GM13976 (cell line): ENCODE measurements at places on chromosomes 4 and X.

DNA sequence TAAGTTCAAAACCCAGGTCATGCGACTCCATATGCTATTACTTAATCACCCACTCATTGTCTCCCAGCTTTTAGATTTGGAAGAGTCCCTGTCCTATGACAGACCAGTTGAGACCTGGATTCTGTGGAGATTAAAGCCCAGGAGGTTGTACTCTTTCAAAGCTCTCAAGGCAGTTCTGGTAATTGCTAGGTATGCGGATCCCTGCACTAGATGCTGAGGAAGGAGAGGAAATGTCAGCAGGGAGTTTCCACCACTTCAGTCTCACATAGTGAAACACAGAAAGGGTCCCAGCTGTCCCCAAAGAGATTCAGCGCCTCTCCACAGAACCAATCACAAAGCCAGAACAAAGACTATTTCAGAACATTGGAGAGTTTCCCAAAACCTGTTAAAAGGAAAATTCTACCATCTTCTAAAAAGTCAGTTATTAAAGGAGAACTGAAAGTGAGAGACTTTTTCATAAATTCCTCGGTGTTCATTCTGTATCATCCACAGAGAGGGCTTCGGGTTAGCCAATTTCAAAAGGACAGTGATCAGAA, 53.4 kb downstream of the IRF2 start:
- DNase-seq: no peak

DNA sequence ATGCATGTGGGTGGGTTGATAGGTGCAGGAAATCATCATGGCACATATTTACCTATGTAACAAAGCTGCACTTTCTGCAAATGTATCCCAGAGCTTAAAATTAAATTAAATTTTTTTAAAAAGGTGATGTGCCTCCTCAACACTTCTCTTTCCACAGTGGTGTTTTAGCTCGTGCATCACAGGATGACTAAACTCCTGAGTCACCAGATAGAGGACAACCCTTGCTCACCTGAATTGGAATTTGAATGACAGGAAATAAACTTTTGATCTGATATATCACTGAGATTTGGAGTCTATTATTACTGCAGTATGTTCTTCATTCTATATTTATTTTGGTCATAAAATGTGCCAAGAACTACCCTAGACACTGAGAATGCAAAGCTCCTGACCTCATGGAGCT, 185.3 kb downstream of the MAPK10 start:
- no peak for DNase-seq

DNA sequence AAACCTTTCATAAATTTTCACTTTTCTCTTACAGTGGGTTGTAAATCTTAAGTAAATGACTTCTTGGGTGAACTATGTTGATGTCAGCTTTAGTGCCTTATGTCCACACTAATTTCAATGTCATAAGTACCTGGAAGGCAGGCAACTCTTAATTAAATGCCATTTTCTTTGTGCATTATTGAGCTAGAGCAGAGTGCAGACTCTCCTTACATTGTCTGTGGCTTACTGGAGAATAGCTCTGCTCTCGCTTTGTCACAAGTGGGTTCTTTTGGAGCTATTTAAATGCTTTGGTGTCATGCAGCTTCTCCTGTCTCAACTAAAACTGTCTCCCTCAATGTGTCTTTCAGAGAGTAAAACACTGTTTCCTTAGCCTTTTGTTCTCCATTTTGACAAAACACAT, 411.6 kb downstream of the STIM2 start:
- DNase-seq: no peak

DNA sequence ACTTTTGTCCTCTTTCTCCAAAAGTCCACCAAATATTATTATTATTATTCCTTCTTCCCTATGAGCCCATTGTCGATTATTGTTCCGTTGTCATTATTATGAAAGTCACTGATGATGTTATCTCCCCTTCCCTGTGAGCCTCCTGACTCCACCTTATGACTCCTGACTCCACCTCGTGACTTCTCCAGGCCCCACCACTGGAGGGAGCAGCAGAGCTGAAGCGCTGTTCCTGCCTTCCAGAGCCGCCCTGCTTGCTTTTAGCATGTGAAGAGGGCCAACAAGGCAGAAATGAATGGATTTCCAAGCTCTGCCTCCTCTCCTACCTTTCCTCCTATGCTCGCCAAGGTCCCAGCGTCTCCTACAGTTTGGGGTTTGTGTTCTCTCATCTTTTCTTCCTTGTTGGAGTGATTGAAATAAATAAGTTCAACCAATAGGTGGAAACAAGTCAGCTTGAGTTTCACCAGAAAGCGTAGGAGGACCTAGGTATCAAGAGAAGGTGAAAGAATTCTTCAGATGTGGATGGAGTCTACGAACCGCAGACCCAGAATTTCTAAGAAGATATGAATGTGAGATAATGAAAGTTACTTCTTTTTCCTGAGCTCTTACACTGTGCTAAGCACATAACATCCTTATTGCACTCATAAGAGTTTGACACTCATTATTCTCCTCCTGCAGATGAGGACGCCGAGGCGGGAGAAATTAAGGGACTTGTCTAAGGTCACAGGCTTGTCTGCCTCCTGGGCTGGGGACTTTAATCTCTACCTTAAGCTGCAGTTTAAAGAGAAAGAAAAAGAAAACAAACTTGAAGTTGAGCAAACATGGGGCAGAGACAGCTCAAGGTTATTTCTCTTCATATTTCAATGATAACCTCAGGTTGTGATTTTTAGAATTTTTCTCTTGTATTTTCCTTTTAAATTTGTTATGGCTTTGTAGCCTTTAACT, 26.1 kb downstream of the IGSF1 start:
- no peak for DNase-seq

GRCh38 chr4:146545102-146545501, 23.4 kb upstream of the SLC10A7 start:
- DNase-seq: peak; percentile 38

- DNase-seq: no peak
These were observed 37.4 kb upstream of the SPON2 start for GRCh38 chr4:1209821-1210220.

- peak; percentile 91 for DNase-seq
These were observed 994 bp downstream of the GALNT7 start for GRCh38 chr4:173169428-173170181.

DNA sequence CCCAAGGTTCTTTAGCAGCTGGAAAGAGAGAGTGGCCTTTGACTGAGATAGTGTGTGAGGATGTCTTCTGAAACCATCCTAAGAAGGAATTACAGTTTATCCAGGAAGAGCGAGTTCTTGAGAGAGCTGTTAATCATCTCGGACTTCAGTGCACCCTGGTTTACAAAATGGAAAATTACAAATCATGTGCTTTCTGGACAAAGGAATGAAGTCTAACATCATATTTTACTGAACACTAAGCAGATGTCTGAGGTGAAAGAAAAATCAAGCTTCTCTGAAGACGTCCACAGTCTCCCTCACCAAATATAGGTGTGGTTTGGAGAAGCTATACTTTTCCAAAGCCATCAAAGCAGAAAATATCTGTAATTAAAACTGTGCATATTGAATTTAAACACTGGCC, 30.8 kb upstream of the CYP2U1 start:
- no peak for DNase-seq

DNA sequence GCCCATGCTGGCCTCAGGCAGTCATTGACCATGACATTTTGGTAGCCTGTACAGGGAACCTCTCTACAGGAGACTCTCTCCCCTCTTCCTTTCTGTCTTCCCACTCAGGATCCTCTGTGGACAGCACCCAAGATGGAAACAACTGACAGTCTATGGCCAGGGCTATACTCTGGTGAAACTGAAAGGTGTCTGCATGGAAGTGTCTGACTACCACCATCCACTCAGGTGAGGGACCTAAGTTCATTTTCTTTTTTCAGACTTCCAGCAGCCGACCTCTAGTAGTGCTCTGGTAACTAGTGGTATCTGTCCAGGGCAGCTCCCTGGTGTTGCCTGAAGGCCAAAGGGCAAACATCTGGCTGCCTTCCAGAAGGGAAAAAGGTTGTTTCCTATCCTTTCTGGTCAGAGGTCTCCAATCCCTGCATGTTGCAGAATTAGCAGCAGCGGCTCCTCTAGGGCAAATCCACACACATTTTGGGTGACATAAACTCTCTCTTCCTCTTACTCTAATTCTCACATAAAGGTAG, 804.5 kb downstream of the C4orf33 start:
- DNase-seq: no peak

GRCh38 chrX:49192722-49193328, 6.7 kb upstream of the PRICKLE3 start:
- DNase-seq: no peak

DNA sequence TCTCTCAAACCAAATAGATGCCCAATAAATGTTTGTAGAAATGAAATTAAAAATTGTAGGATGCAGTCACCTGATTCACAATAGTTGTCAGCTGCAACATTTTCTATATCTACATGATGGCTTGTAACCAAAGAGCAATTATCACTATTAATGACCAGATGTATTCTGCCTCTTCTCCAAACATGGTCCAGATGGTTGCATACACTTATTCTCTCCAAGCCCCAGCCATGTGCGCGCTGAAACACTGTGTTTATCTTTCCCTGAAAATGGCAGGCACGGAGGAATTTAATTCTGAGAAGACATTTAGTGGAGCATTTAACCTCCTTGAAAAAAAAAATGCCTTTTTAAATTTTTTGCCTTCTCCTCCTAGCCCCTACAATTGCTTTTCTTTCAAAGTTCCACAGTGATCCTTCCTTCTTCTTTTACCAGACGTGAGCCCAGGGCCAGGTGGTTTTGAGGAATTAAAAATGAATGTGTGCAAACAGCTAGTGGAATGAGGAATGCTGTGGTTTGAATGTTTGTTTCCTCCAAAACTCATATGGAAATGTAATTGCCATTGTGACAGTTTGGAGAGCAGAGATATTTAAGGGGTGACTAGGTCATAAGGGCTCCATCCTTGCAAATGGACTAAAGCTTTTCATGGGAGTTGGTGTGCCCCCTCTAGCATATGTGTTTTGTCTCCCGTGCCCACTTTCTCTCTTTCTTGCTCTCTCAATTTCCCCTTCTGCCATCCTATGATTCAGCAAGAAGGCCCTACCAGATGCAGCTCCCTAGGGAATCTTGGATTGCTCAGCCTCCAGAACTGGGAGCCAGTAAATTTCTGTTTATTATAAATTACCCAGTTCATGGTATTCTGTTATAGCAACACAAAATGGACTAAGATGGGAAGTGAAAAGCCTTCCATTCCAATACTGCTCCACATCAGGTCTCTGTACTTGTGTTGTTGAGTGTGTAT, 136.0 kb downstream of the GABRB1 start:
- no peak for DNase-seq

DNA sequence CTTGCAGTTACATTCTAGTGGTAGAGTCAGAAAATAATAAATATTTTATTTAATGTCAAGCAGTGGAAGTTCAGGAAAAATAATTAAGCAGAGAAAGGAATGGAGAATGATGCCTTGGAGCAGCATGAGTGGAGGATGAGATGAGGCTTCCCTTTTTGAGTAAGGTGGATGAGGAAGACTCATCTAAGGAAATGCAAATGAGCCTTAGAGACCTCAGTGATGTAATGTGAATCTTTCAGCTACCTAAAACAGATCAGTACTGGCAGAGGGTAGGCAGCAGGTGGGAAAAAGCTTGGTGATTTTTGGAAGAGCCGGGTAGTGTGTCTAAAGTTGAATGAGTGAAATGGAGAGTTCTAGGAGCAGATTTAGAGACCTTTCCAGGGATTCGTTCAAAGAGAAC, 118.2 kb downstream of the GRID2 start:
- no peak for DNase-seq

DNA sequence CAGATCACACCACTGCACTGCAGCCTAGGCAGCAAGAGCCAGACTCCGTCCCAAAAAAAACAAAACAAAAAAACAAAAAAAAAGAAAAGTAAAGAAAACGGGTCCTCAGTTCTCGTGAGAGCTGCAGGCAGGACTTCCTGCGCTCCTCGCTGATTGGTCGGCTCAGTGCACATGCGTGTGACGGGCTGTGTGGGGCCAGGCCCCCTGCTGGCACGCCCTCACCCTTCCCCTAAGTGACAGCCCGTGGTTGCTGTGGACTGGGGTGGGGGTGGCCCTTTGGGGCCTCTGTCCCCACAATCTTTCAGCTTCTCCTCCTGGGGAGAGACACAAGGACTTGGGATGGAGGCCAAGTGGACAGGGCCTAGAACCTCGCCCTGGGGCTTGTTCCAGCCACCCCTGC, at the start of gene FAM9B:
TSS of gene FAM9B (minus strand) at position 139 of the 400 bp plus-strand sequence. CDS start 1,141 bp downstream, outside the sequence.
- no peak for DNase-seq

DNA sequence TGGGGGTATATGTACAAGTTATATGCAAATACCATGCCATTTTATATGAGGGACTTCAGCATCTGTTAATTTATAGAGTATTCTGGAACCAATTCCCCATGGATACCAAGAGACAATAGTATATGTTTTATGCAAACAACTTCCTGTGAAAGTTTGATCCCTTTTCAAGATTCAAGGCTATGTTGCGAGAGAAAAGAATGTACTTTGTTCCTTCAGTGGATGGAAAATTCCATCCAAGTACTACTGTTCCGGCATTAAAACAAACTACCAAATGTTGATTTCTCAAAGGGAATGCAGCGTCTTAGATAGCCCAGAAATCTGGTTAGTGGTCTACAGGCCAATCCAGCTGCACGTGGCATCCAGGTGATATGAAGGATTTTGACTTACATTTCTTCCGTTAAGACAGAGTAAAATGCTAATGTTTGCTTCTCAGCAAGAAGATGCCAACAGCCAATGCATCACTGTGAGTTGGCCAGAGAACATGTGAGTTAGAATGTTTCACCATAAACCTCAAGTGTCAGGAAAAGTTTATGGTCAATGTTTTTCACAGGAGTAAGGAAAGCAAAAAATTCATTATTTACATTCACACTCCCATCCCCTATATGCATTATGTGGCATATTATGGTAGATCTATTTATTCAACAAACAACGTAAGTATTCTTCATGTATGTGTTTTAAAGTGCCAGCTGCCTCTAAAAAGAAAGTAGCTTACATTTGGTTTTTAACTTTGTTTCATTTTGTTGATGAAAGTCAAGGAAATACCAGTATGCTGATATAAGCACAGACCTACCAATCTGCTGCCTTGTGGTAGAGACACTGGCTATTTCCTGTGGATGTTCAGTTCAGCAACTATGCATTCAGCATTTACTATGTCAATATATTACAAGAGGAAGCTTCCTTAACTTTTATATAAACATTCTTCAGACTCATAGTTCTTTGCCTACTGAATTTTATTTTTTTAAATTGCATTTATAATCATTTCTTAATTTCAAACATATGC, 44.4 kb downstream of the METTL14 start:
- DNase-seq: no peak

DNA sequence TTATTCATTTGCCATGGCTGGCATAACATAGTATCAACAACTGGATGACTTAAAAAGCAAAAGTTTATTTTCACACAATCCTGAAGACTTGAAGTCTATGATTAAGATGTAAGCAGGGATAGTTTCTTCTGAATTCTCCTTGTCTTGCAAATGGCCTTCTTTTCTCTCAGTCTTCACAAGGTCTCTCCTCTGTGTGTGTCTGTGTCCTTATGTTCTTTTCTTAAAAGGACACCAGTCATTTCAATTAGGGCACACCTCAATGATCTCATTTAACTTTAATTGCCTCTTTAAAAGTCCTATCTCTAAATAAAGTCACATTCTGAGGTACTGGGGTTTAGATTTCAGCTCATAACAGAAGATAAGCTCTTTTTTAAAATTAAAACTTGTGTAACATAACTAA, 399.7 kb downstream of the PABPC4L start:
- DNase-seq: no peak
